Articular chondrocyte of knee joint (primary cell): ENCODE measurements at places on chromosomes 2 and 18. TPM values are rescaled to one million over a fixed set of nuclear protein-coding genes. Genes with fewer than 3 reads are reported as not detected.

Gene SERPINB13
- total RNA-seq = not detected in 2 replicates

Gene R3HDM1
- total RNA-seq = 13.5 and 20.4 TPM in 2 replicates

Gene UGT1A3
- total RNA-seq = not detected in 2 replicates

Gene EPB41L3
- 39.6 and 41.9 TPM in 2 replicates for total RNA-seq

Gene LHCGR
- total RNA-seq = 0.32 and 0.39 TPM in 2 replicates

Gene LYPD6B
- total RNA-seq = 0.52 and 2.4 TPM in 2 replicates

Gene SKA1
- 10.7 and 16.4 TPM in 2 replicates for total RNA-seq

Gene CDCA7
- total RNA-seq = 1.2 and 2.5 TPM in 2 replicates

Gene RUFY4
- total RNA-seq = not detected in 2 replicates
